Right cardiac atrium (tissue), 5 donors: ENCODE measurements at places on chromosomes 4 and X. TPM values are rescaled to one million over a fixed set of nuclear protein-coding genes. Genes with fewer than 3 reads are reported as not detected.

MAGEB1 gene
- polyA plus RNA-seq: not detected

SHOX gene
- not detected for polyA plus RNA-seq

GPR173 gene
- polyA plus RNA-seq: 1.00 TPM

BDH2 gene
- 46.6 TPM for polyA plus RNA-seq

KIT gene
- 0.18 TPM for polyA plus RNA-seq

WDR17 gene
- polyA plus RNA-seq: 0.32 TPM

STPG2 gene
- not detected for polyA plus RNA-seq

NAP1L2 gene
- 8.6 TPM for polyA plus RNA-seq

HS3ST1 gene
- 0.97 TPM for polyA plus RNA-seq

DLG3 gene
- polyA plus RNA-seq: 7.3 TPM

UBA1 gene
- 79.5 TPM for polyA plus RNA-seq

CLDN24 gene
- not detected for polyA plus RNA-seq

GTPBP6 gene
- polyA plus RNA-seq: 59.0 TPM
